Nasal cavity respiratory epithelium epithelial cell of viscerocranial mucosa (primary cell): ENCODE measurements at places on chromosomes 12 and 14. TPM values are rescaled to one million over a fixed set of nuclear protein-coding genes. Genes with fewer than 3 reads are reported as not detected.

Gene E2F7
- 9.4 and 12.3 TPM in 2 replicates for total RNA-seq

Gene LRRC10
- total RNA-seq = not detected in 2 replicates

Gene PRB2
- not detected in 2 replicates for total RNA-seq

Gene CLEC2D
- total RNA-seq = 1.4 and 4.8 TPM in 2 replicates

Gene PPFIA2
- total RNA-seq = not detected in 2 replicates

Gene KCTD10
- total RNA-seq = 27.7 and 47.8 TPM in 2 replicates

Gene ADCK1
- total RNA-seq = 3.1 and 8.2 TPM in 2 replicates

Gene ESRRB
- total RNA-seq = not detected in 2 replicates

Gene ST8SIA1
- 0.34 and 0.64 TPM in 2 replicates for total RNA-seq

Gene CD4
- total RNA-seq = 0.21 TPM in 1 of 2 replicates, not detected in the other

Gene PTPRQ
- total RNA-seq = 0.14 TPM in 1 of 2 replicates, not detected in the other

Gene MYO1H
- under 0.01 TPM in 1 of 2 replicates, not detected in the other for total RNA-seq

Gene RTL1
- total RNA-seq = not detected in 2 replicates

Gene CLMN
- total RNA-seq = 5.8 and 8.2 TPM in 2 replicates

Gene OTUB2
- total RNA-seq = 2.7 and 4.2 TPM in 2 replicates

Gene TAPBPL
- 2.4 and 18.9 TPM in 2 replicates for total RNA-seq

Gene GRIN2B
- under 0.01 TPM in 2 replicates for total RNA-seq

Gene TAS2R31
- total RNA-seq = 0.68 and 5.6 TPM in 2 replicates

Gene AMN
- 2.0 and 8.9 TPM in 2 replicates for total RNA-seq

Gene KRT83
- not detected in 2 replicates for total RNA-seq

Gene SLC17A8
- total RNA-seq = not detected in 2 replicates

Gene OR6C2
- total RNA-seq = not detected in 2 replicates

Gene NYNRIN
- 2.4 and 23.3 TPM in 2 replicates for total RNA-seq

Gene WNT5B
- 2.1 and 5.6 TPM in 2 replicates for total RNA-seq

Gene LRTM2
- not detected in 2 replicates for total RNA-seq

Gene LTB4R2
- 9.6 and 39.9 TPM in 2 replicates for total RNA-seq

Gene PZP
- total RNA-seq = not detected in 2 replicates

Gene KRT78
- total RNA-seq = 0.36 and 6.2 TPM in 2 replicates

Gene DEGS2
- 1.2 and 3.4 TPM in 2 replicates for total RNA-seq

Gene GPR65
- not detected in 2 replicates for total RNA-seq

Gene FAM181A
- total RNA-seq = not detected in 2 replicates

Gene TM7SF3
- 357 and 478 TPM in 2 replicates for total RNA-seq

Gene TSPAN19
- total RNA-seq = not detected in 2 replicates

Gene OR6C68
- total RNA-seq = not detected in 2 replicates

Gene GPR162
- total RNA-seq = under 0.01 TPM in 1 of 2 replicates, not detected in the other

Gene KRT71
- not detected in 2 replicates for total RNA-seq

Gene KRT6C
- 171 and 249 TPM in 2 replicates for total RNA-seq

Gene CCNT1
- total RNA-seq = 38.9 and 42.0 TPM in 2 replicates

Gene SIX6
- not detected in 2 replicates for total RNA-seq

Gene TROAP
- total RNA-seq = 0.07 and 3.1 TPM in 2 replicates

Gene FAM161B
- total RNA-seq = 2.1 and 2.8 TPM in 2 replicates

Gene P2RX2
- total RNA-seq = not detected in 2 replicates

Gene TMPRSS12
- total RNA-seq = not detected in 2 replicates

Gene FGF6
- total RNA-seq = not detected in 2 replicates

Gene KLRD1
- under 0.01 and 0.50 TPM in 2 replicates for total RNA-seq

Gene IAPP
- total RNA-seq = not detected in 2 replicates

Gene SHMT2
- total RNA-seq = 379 and 408 TPM in 2 replicates

Gene KLHL33
- not detected in 2 replicates for total RNA-seq

Gene PRPH
- 0.07 and 0.34 TPM in 2 replicates for total RNA-seq

Gene FBXO33
- 15.4 and 16.3 TPM in 2 replicates for total RNA-seq

Gene FSCB
- not detected in 2 replicates for total RNA-seq

Gene APOLD1
- total RNA-seq = 2.1 and 4.1 TPM in 2 replicates

Gene DDN
- 0.28 and 0.68 TPM in 2 replicates for total RNA-seq

Gene DNAJC22
- under 0.01 TPM in 1 of 2 replicates, not detected in the other for total RNA-seq

Gene ACVRL1
- not detected in 2 replicates for total RNA-seq

Gene CELA1
- total RNA-seq = under 0.01 TPM in 1 of 2 replicates, not detected in the other
